ENCODE measurements at places on chromosomes 2 and 18.

DNA sequence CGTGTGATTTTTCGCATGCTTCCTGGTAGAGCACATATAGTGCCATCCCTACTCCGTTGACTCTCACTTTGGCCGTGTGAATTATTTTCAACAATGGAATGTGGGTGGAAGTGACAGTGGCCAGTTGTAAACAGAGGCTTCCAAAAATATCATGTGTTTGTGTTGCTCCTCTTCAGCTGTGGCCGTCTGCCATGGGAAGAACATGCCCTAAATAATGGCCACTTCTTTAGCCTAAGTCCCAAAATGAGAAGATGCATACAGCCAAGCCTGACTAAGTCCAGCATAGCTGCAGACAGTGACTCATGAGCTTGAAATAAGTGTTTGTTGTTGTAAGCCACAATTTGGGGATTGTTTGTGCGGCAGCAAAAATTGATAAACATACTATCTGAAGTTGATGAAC lies 8.9 kb upstream of the GALNT1 start:
- no peak for DNase-seq

DNA sequence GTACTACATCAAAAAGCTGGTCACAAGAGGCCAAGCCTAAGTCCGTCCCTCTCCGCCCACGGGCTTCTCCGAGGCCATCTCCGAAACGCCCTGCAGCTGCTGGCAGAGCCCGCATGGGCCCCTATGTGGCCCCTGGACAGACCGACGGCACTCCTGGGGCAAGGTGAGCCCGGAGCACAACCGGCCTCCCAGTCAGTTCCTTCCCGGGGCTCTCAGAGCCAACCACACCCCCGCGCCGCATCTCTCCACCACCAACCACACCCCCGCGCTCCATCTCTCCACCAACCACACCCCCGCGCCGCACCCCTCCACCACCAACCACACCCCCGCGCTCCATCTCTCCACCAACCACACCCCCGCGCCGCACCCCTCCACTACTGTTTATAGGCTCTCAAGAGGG lies 93.5 kb downstream of the ZNF516 start:
- no peak for DNase-seq

DNA sequence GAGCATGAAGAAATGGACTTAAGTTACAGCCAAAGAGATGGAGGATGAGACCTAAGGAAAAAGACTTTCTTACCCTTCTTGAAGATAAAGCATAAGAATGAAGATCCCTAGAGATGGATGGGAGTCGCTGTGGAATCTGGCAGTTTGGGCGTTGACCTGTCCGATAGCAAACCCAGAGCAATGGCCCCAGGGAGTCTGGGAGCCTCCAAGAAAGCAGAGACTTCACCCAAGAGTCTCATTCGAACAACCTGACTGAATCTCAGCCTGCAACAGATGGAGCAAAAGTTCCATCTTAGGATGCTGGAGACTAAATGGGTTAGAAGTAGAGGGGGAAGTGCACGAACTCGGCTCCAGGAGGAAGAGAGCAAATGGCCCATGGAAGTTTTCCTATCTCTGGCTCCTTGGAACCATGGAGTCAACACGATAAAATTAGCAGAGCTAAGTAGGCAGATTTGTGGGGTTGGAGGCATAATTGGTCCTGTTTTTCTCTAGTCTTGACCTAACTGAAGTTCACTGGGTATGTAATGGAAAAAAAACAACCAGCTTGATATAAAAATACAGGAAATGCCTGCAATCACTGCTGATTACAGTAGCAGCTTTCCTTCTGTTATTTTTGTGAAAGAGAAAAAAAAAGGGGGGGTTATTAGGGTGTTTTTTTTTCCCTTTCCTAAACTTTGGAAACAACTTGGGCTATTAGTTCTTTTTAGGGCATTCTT lies 178.4 kb upstream of the EPAS1 start:
- DNase-seq = no peak

GRCh38 chr2:157684940-157685466 lies 56.3 kb upstream of the ACVR1C start:
- no peak for DNase-seq

DNA sequence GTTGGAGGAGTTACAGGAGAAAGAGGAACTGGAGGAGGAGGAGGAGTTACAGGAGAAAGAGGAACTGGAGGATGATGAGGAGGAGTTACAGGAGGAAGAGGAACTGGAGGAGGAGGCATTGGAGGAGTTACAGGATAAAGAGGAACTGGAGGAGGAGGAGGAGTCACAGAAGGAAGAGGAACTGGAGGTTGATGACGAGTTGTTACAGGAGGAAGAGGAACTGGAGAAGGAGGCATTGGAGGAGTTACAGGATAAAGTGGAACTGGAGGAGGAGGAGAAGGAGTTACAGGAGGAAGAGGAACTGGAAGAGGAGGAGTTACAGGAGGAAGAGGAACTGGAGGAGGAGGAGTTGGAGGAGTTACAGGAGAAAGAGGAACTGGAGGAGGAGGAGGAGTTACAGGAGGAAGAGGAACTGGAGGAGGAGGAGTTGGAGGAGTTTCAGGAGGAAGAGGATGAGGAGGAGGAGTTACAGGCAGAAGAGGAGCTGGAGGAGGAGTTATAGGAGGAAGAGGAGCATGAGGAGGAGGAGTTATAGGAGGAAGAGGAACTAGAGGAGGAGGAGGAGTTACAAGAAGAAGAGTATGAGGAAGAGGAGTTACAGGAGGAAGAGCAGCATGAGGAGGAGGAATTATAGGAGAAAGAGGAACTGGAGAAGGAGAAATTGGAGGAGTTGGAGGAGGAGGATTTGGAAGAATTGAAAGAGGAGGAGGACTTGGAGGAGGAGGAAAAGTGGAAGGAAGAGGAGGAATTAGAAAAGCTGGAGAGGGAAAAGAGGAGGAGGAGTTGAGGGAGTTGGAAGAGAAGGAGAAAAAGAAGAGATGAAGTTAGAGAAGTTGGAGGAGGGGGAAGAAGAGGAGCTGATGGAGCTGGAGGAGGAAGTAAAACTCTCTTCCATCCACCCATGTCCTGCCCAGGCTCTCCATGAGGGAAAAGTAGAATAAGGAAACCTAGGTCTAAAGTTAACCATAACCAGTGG lies 37.2 kb downstream of the CLASP1 start:
- DNase-seq = no peak

- DNase-seq = no peak
These were observed 126.6 kb upstream of the SEC11C start for GRCh38 chr18:59012815-59013705.

GRCh38 chr2:64606479-64607363 lies 47.0 kb downstream of the SERTAD2 start:
- peak; percentile 90 for DNase-seq

DNA sequence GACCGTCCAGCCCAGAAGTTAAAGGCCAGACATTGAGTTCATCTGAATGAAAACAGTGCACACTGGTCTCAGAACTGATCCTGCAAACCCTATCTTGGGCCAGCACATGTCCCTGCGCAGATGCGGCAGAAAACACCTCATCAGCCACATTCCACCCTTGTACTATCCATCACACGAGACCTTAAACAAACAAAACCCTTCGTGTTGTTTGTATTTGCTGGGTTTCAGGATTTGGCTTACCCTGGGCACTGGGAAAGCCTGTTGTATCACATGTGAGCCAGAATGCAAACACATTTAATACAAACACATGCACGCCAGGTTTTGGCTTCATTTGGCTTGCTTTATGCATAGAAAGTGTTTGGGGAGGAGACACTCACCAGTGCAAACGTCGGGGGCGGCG lies 12.5 kb downstream of the WIPF1 start:
- DNase-seq = no peak

DNA sequence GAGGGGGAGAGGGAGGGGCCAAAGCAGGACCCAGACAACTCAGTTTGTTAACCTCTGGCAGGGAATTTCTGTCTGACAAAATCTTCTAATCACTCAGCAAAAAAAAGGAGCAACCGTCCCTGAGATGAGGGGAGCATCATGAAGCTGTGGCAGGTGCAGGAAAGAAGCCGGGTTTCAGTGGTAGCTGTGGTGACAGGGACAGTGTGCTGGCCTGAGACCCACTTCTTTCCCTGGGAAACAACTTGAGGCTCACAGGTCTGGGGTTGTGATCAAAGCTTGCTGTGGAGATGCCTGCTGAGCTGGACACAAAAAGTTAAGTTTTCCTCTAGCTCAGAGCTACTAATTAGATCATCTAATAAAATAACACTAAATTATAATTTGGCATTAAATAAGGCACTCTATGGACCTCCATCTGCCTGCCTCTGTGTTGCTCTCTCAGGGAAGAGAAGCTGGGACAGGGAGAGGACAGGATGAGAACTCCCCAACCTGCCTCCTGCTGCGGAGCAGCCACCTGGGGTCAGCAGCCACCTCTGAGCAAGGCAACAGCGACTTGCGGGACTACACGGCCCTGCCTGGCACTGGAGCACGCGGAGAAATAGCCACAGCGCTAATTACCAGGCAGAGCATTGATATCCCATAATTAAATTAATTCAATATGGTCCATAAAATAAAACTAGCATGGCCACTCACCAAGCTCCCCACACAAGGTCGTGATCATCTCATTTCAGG lies 104.6 kb upstream of the TEX51 start:
- DNase-seq = no peak

GRCh38 chr18:1056404-1056803 lies 151.7 kb downstream of the ADCYAP1 start:
- DNase-seq = no peak

DNA sequence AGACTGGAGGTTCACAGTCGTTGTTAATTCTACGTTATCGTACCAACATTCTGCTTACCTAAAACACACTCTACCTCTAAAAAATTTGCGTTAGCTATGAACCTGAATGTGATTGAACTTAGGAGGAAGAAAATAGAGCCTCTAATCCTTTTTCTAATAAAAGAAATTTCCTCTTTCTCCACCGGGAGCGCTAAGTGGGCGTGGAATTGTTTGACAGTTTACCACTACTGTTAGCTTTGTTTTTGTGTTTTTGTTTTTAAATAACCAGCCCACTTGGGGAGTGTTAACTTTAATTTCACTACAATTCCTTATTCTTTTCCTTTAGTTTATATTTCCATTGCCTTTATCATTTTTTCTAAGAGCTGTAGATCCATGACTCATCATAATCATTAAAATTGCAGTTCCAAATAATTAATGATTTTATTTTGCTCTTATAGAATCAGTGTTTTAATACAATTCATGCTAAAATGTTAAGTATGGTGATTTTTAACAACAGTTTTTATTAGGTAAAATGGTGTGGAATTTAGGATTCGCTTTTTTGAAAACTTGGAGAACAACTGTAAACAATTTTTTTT lies 55.0 kb upstream of the ITM2C start:
- no peak for DNase-seq

DNA sequence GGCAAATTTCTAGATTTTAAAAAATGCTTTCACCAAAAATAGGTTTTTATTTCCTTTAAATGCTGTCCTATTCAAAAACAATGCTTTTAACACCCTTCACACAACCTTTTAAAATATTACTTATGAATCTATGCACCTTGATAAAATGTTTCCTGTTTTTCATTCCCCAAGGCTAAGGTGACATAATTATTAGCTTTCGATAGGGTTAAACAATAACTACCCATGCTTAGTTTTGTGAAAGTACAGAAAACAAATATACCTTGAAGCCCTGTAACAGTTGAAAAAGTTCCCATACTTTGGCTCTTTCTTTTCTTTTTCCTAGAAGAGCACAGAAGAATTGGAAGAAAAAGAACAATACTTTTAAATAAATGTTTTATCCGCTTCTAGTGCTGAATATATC lies 54.9 kb upstream of the ITPRID2 start:
- DNase-seq = no peak

- no peak for DNase-seq
These were observed 159.3 kb upstream of the STK17B start for GRCh38 chr2:196330645-196331044.

DNA sequence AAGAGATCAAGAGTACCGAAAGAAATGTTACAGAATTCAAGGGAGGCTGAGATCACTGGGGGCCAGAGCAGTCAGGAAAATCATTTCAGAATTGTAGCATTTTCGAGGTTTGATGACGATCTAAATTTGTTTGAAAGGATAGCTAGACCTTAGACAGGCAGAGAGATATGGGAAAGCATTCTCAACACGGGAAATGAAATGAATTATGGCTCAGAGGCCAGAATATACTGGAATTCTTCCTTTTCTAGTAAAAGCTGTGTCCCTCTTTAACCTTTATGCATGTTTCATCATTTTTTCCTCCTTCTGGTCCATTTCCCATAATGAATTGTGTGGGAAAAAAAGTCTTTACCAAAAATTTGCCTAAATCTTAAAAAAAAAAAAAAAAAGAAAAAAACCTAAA lies 78.8 kb downstream of the NABP1 start:
- no peak for DNase-seq

GRCh38 chr2:201883606-201884369 lies 77.5 kb downstream of the CDK15 start:
- DNase-seq = no peak

DNA sequence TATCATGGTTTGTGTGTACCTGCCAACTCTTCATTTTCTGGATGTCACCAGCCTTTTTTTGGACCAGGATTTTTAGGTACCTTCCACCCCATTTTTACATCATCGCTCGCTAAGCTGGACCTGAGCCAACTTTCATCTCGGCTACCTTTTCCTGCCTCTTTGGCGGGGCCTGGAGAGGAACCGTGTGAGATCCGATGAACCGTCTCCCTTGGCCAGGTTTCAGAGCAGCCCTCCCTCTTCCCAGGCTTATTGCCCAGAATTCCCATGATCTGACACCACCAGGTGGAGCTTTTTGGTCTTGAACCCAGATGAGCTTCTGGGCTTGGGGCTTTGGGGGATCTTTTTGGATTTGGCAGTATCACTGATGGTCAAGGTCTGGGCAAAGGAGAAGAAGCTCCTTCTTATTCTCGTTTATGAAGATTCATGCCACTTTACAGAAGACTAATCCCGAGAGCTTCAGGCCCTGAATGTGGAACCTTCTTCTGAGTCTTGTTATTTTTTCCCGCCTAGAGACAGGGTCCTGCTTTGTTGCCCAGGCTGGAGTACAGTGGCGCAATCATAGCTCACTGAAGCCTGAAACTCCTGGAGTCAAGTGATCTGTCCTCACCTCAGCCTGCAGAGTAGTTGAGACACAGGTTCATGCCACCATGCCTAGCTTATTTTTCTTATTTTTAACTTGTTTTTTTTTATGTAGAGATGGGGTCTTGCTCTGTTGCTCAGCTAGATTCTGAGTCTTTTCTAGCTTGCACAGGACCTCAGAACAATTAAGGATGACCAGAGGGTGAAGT lies 50.4 kb downstream of the GATA6 start:
- no peak for DNase-seq

GRCh38 chr2:101962309-101962708 lies 29.5 kb upstream of the IL1R2 start:
- no peak for DNase-seq

DNA sequence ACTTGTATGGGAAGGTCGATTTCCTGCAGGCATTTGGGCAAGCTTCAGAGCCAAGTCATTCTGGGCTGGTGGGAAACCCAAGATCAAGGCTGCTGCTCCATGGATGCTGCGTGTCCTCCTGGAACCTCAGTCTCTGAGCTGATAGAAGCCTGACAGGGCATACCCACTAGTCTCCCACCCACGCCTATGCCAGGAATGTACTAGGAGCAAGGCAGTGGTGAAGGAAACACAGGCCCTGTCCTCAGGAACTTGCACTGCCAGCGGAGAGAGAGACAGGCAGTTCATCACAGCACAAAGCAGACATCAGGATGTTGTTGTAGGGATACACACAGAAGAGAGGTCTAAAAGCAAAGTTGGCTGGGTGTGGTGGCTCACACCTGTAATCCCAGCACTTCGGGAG lies 84.2 kb downstream of the PLB1 start:
- no peak for DNase-seq
